Bronchus fibroblast of lung (primary cell): ENCODE measurements at places on chromosomes 13 and 19. TPM values are rescaled to one million over a fixed set of nuclear protein-coding genes. Genes with fewer than 3 reads are reported as not detected.

ZNF77 gene
- 2.2 and 3.0 TPM in 2 replicates for total RNA-seq

PRR36 gene
- not detected in 2 replicates for total RNA-seq

SUGP1 gene
- 35.6 and 37.9 TPM in 2 replicates for total RNA-seq

CRX gene
- not detected in 2 replicates for total RNA-seq

S1PR2 gene
- 14.1 and 14.8 TPM in 2 replicates for total RNA-seq

SIGLEC7 gene
- total RNA-seq: not detected in 2 replicates

GGN gene
- 0.59 and 2.5 TPM in 2 replicates for total RNA-seq

ZNF470 gene
- total RNA-seq: 0.59 and 1.2 TPM in 2 replicates

ZNF549 gene
- total RNA-seq: 2.5 and 3.9 TPM in 2 replicates

IGSF23 gene
- total RNA-seq: not detected in 2 replicates

GPR183 gene
- not detected in 2 replicates for total RNA-seq

EFNB2 gene
- total RNA-seq: 28.4 and 29.6 TPM in 2 replicates

ZNF541 gene
- total RNA-seq: 0.15 TPM in 1 of 2 replicates, not detected in the other

CABP5 gene
- not detected in 2 replicates for total RNA-seq

IGFL2 gene
- total RNA-seq: not detected in 2 replicates

PLPPR3 gene
- total RNA-seq: 3.4 and 4.7 TPM in 2 replicates

ZNF579 gene
- total RNA-seq: 5.0 and 5.2 TPM in 2 replicates

WDR88 gene
- total RNA-seq: not detected in 2 replicates

PCDH9 gene
- 4.5 and 4.6 TPM in 2 replicates for total RNA-seq

WDR62 gene
- 12.2 and 12.9 TPM in 2 replicates for total RNA-seq

SLC5A5 gene
- total RNA-seq: not detected in 2 replicates

PLEKHF1 gene
- 18.7 and 19.3 TPM in 2 replicates for total RNA-seq

SHISA7 gene
- total RNA-seq: not detected in 2 replicates

C1QTNF9 gene
- total RNA-seq: not detected in 2 replicates

ATP4A gene
- not detected in 2 replicates for total RNA-seq

GPX4 gene
- 672 and 674 TPM in 2 replicates for total RNA-seq

ZNF708 gene
- 2.5 and 3.4 TPM in 2 replicates for total RNA-seq

URAD gene
- total RNA-seq: not detected in 2 replicates

PLK5 gene
- not detected in 2 replicates for total RNA-seq

TSHZ3 gene
- total RNA-seq: 4.9 and 5.8 TPM in 2 replicates

LGI4 gene
- not detected in 2 replicates for total RNA-seq

KLHL1 gene
- total RNA-seq: not detected in 2 replicates

ZNF773 gene
- total RNA-seq: 11.6 and 12.4 TPM in 2 replicates

KIR3DL3 gene
- total RNA-seq: not detected in 2 replicates

STX10 gene
- total RNA-seq: 81.5 and 91.0 TPM in 2 replicates

ATXN8OS gene
- not detected in 2 replicates for total RNA-seq

LRRC25 gene
- 0.15 TPM in 1 of 2 replicates, not detected in the other for total RNA-seq

DAND5 gene
- total RNA-seq: not detected in 2 replicates

PRR20E gene
- not detected in 2 replicates for total RNA-seq

CYP2A6 gene
- not detected in 2 replicates for total RNA-seq

CEACAM1 gene
- total RNA-seq: not detected in 2 replicates

GJA3 gene
- total RNA-seq: 0.30 and 0.34 TPM in 2 replicates

KCNN1 gene
- 0.15 and 0.34 TPM in 2 replicates for total RNA-seq

CACNG8 gene
- total RNA-seq: under 0.01 TPM in 1 of 2 replicates, not detected in the other

SIGLECL1 gene
- not detected in 2 replicates for total RNA-seq

AKAP11 gene
- total RNA-seq: 9.2 and 10.6 TPM in 2 replicates

NKG7 gene
- total RNA-seq: not detected in 2 replicates

OR4F17 gene
- not detected in 2 replicates for total RNA-seq

TRPM4 gene
- 10.4 and 12.1 TPM in 2 replicates for total RNA-seq

DOCK6 gene
- 7.1 and 10.8 TPM in 2 replicates for total RNA-seq

CD37 gene
- not detected in 2 replicates for total RNA-seq
